Fibroblast of lung (primary cell): ENCODE measurements at places on chromosomes 16 and 17.

DNA sequence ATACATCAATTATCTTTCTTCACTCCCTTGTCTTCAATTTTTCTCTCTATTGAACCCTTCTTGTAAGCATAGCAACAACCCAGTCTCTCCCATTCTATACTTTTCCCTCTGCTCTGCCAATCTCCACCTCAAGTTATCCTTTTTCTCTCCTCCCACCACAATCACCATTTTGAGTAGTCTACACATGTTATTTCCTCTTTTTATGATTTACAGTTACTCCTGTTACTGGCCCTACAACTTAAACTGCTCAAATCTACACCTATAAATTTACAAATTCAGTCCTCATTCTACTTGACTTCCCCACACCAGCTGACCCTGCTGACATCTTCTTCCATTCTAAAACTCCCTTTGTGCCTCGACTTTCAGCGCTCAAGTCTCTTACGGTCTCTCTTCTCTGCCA, 84.6 kb downstream of the SPAG9 start:
- no peak for DNase-seq

DNA sequence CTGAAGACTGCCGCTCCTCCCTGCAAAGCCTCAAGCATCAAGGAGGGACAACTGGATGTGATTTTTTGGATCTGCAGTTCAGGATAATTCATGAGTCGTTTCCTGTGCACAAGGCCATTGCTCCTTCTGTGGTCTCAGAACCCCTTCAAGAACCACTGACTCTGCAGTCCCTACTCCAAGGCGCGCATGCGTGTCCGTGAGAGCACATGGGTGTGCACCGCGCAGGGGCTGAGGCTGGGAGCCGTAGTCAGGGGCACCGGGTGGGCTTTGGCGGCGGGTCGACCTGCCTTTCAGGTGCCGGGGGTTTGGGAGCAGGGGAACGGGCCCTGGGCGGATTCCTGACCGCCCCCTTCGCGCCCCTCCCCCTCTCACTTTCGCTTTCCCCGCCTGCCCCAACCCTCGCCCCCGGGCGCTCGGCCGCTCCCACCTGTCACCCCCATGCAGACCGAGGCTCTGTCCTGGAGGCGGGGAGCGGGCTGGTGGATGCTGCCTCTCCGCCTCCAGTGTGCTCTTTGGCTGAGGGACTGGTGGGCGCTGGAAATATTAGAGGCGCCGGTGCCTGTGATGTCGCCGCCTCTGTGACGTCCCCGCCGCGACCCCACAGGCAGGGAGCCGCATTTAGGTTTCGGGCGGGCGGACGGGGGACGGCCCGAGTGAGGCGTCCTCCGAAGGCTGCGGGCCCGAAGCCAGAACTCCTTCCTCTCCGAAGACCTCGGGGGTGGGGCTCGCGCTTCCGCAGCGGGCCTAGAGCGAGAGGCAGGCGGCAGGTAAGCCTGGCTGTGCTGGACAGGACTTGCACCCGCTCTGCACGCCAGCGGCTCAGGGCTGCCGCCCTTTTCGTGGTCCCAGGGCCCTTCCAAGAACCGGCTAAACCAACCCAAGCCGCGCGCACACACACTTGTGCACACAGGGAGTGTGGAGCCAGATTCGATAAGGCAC, at the start of gene SPATA32:
Gene SPATA32 (minus strand): TSS at position 518 of the 939 bp plus-strand sequence. CDS start 78 bp downstream, at position 440.
- peak; percentile 19 for DNase-seq

GRCh38 chr16:49453983-49454382, 80.4 kb downstream of the C16orf78 start:
- no peak for DNase-seq

- DNase-seq = no peak
Measured at GRCh38 chr17:55463600-55463999, 42.0 kb upstream of the MMD start.

GRCh38 chr16:27820646-27821345, 242.7 kb downstream of the GSG1L start:
- DNase-seq = no peak

DNA sequence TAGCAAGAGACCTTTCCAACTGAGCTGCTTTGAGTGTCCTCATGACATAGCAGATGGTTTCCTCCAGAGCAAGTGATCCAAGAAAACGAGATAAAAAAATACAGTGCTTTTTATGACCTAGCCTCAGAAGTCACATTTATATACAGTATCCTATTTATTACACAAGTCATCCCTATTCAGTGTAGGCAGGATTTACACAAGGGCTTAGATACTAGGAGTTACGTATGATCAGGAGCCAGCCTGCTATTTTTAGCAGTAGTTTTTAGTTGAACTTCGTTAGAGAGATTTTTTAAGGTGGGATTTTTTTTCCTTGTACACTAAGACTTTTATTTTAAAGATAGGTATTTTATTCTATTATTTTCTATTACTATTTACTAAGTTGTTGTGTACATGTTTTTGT, 58.4 kb downstream of the PHKB start:
- DNase-seq = no peak

DNA sequence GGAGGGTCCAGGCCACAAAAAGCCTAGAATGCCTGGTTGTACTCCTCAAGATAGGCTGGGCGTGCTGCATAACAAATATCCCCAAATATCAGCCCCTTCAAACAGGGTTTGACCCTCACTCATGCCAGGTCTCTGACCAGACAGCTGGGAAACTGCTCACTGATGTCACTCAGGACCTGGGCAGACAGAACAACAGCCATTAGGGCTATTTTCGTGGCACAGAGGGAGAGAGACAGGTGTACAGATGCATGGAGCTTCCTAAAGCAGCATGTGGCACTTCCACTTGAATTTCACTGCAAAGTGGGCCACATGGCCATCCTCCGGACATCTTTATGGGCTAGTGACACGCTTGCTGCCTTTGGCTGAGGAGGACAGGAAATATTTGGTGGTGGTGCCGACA, 73.1 kb downstream of the SREBF1 start:
- no peak for DNase-seq

DNA sequence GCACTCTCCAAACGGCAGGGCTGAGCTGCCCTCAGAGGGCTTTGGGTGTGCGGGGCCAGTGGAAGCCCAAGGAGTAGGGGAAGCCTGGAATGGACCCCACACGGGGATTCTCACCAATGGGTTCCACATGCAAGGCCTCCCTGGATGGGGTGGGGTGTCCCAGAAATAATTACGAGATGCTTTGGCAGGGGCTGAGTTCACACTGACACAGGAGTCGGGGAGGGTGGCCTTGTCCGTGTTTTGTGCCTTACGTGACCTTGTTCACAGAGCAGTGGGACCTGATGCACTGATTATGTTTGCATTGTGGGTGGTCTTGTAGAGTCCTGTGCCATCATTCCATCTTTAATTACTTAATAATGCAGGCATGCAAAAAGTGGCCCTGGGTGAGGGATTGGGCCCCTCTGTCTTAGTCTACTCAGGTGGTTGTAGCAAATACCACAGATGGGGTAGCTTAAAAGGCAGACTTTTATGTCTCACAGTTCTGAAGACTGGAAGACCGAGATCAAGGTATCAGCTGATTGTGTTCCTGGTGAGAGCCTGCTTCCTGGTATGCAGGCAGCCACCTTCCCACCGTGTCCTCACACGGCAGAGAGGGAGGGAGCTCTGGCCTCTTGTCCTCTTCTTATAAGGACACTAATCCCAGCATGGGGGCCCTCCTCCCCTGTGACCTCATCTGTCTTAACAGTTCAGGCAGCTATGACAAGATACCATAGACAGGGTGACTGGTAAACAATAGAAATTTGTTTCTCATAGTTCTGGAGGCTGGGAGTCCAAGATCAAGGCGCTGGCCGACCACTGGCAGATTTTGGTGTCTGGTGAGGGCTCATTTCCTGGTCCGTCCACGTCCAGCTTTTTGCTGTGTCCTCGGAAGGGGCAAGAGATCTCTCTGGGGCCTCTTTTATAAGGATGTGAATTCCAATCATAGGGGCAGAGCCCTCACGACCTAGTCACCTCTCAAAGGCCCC, 239.4 kb downstream of the IRF8 start:
- DNase-seq = no peak

GRCh38 chr16:88533381-88533917, 36.8 kb upstream of the ZC3H18 start:
- DNase-seq = peak; percentile 58

- peak; percentile 24 for DNase-seq
Measured at GRCh38 chr17:17568772-17569195, 22.7 kb downstream of the PEMT start.

DNA sequence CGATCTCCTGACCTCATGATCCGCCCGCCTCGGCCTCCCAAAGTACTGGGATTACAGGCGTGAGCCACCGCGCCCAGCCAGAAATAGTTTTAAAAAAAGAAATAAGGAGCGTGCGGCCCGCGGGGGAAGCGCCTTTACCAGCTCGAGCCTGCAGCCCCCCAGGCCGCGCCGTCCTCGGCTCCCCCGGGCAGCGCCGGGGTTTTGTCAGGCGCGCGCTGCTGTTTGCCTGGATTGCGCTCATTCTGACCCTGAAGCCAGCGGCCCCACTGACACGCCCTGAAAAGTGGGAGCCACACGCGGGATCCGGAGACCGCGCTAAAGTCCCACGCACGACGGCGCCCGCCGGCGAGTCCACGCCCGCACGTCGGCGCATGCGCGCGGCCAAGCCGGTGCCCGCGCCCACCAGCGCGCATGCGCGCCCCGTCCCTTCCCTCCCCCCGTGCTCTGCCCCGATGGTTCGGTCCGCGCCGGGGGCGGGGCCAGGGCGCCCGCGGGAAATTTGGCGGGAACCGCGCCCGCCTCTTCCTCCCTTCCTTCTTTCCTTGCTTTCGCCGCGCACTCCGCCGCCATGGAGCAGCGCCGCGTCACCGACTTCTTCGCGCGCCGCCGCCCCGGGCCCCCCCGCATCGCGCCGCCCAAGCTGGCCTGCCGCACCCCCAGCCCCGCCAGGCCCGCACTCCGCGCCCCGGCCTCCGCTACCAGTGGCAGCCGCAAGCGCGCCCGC, at the start of gene CDT1:
Gene CDT1 (plus strand): TSS at position 526 of the 724 bp plus-strand sequence. CDS start 43 bp downstream, at position 569.
- peak; percentile 58 for DNase-seq

DNA sequence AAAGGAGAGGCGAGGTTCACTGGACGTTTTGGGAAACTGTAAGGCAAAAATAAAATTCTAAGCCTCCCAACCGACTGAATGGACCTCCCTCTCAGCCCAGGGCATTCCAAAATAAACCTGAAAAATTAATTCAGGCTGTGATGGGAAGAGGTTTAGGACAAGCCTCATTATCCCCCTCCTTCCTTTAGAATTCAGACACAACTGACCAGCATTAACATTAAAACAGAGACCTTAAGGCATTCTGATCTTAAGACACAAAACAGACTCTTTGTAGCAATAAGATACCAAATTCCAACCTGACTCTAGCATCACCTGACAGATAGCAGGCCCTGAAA, 298 bp upstream of the LDHD start:
- DNase-seq = no peak
